Activated T-cell treated with anti-CD3 and anti-CD28 coated beads, Interleukin-2, amount 50 U/mL, for 72 hours (primary cell): ENCODE measurements at places on chromosomes 12 and 14. TPM values are rescaled to one million over a fixed set of nuclear protein-coding genes. Genes with fewer than 3 reads are reported as not detected.

DNA sequence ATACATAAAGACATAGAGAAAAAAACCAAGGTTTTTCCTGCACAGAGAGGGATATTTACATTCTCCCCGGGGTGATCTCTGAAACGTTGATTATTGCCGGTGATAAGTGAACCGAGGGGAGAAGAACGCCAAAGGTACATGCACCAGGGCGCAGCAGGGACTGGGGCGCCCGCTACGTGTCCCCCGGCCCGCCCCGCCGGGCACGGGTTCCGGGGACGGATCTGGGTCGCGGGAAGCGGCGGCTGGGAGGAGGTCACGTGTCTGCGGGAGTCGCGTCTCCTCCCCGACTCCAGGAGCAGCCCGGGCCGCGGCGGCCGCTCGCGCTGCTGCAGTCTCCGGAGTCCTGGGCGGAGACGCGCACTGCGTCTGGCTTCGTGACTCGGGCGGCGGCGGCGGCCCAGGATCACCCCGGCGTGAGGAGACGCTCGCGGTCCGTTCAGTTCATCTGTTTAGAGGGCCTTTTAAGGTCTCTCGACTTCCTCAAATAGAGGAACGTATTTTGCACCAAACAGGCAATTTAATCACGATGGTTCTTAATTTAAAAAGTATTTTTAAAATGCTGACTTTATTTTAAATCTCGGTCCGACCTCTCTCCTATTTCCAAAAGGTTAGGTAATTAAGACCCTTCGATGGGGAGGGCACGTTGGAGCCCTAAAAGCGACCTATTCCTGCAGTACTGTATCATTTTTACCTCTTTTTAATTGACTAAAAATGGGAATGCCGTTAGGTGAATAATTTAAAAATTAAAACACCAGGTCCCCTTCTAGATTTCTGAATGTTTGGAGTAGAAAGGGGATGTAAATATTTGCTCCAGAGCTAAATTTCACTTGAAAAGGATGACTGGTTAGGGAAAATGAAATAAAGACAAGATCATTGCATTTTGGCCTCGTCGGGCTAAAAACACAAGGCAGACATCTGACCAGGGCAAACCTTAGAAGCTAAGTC is 1.8 kb upstream of the BHLHE41 start:
- peak; percentile 43 for DNase-seq

DNA sequence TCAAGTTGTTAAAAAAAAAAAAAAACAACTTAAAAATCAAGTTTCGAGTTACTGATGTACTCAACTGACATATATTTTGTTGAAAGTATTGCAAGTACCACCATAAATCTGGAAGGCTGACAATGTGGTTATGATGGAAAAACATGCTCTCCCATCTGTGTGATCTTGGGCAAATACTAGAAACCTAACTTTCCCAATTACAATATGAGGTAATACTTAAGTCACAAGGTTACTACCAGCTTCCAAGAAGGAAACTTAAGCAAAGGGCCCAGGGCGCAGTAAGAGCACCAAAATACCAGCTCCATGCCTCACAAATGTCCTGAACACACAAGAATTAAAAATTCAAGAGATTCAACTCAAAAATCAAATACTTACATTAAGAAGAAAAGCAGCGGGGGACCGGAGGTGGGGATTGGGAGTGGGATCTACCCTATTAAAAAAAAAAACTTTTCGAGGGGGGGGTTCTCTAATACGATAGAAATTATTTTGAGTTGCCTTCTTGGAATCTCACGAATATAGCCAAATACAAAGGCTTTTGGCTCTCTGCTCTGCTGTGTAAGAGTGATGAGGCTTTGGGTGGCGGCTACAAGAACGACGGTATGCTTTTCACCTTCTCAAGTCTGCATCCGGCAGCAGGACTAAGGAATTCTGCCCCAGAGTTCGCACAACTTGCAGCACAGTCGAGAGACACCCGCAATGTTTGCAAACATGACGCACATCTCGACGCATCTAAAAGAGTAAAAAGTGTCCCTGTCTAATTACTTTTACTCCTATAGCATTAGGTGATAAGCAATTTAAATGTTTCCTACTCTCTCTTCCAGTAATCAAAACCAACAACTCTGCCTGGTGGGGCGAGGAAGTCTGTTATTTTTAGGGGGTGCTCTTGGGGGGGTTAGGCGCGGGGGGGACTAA is 1.1 kb downstream of the SAV1 start:
- DNase-seq = peak; percentile 11

DNA sequence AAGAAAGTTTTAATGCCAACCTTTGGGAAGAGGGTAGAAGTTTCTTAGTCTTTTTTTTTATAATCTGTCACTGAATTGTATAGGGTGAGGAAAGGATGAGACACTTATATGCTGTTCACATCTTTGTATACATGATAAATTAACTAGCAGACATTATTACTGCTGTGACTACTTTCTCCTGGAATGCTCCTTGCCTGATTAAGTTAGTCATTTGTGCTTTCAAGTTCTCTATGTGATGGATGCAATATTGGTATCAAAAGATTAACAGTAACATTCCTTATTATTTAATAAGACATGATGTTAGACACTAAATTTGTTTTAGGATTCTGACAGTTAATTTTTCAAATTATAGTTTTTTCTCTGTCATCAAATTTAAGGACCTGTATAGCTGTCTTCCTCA is 223.4 kb upstream of the GARIN2 start:
- no peak for DNase-seq

GRCh38 chr12:107523775-107524535 is 161.6 kb upstream of the PWP1 start:
- no peak for DNase-seq

- DNase-seq = peak; percentile 17
These were observed 107.4 kb downstream of the TSHR start for GRCh38 chr14:81062816-81063215.

DNA sequence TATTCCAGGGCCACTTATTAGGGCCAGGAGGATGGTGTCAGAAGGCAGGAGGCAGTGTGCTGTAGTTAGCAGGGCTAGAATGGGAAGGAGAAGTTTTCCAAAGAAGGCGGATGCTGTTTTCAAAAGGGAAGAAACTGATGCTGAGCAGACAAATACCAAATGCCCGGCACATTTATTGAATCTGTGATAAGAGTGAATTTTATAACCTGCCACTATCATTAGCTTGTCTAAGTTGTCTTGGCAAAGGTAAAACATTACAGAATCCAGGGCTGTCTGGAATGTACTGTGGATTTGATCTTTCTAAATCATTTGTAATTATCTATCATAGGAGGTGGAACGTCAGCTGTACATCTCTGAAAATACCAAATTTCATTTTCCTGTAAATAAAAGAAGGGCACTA is 40.8 kb downstream of the NDUFA12 start:
- no peak for DNase-seq

Gene P2RX2
- total RNA-seq = not detected

Gene CCDC184
- 0.17 TPM for total RNA-seq
